M059J (cell line): ENCODE measurements at places on chromosomes 4 and X.

- peak; percentile 11 for DNase-seq
These were observed 116.4 kb downstream of the AFF1 start for GRCh38 chr4:87051121-87051713.

GRCh38 chr4:122914292-122914904, 8.0 kb downstream of the NUDT6 start:
- DNase-seq = peak; percentile 35

DNA sequence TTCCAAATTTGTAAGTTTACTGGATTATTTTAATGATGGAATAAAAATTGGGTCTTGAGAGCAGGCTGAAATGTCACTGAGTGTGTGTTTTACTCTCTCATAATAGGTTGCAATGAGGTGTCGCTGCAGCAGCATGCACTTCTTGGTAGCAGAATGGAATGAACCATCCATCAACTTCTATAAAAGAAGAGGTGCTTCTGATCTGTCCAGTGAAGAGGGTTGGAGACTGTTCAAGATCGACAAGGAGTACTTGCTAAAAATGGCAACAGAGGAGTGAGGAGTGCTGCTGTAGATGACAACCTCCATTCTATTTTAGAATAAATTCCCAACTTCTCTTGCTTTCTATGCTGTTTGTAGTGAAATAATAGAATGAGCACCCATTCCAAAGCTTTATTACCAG, 2.6 kb downstream of the SAT1 start:
- DNase-seq = peak; percentile 38

- DNase-seq = no peak
These were observed 160.0 kb downstream of the STIM2 start for GRCh38 chr4:27020603-27021002.

DNA sequence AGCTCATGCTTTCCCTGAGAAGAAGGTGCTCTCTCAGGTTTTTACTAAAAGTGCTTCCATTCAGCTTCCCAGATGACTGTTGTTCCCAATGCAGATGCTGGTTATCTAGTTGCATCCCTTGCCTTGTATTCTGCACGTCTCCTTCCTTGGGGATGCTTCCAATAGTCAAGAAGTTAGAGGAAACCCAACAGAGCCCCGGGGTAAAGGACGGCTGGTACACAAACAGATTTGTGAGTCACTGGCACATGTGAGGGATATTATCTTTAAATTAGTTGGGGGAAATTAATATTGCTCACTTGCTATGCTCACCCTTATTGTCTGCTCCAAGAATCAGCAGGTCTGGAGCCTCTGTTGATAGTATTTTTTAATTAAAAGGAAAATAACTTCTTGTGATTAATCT, 465.2 kb upstream of the BOD1L1 start:
- peak; percentile 12 for DNase-seq

DNA sequence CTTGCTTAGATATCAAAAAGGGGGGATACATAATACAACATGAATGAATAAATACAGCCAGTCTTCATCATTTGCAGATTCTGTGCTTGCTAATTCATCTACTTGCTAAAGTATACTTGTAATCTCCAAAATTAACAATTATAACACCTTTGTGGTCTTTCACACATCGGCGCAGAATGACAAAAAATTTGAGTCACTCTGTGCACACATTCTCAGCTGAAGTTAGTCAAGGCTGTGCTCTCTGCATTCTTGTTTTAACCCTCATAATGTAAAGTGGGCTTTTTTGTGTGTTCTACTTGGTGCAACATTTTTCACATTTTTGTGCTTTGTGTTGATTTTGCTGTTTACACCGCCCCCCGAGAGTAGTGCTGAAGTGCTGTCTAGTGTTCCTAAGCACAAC, 65.8 kb upstream of the GPRIN3 start:
- no peak for DNase-seq

DNA sequence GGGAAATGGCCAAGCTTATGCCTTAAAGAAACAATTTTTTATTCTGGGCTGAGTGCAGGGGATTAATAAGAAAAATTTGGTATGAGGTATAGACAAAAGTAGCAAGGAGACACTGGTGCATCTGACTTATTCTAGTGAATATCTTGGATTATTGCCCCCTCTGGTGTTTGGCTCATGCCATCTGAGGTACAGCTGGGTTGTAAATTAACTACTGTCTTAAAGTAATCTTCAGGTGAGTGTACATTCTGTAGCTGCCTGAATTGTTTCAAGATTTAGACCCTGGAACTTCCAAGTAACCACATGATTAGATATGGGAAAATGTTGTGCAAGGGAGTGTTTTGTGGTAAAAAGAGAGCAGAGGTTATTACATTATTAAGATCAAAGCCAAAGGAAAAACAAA, 988.7 kb downstream of the FAM133A start:
- no peak for DNase-seq

DNA sequence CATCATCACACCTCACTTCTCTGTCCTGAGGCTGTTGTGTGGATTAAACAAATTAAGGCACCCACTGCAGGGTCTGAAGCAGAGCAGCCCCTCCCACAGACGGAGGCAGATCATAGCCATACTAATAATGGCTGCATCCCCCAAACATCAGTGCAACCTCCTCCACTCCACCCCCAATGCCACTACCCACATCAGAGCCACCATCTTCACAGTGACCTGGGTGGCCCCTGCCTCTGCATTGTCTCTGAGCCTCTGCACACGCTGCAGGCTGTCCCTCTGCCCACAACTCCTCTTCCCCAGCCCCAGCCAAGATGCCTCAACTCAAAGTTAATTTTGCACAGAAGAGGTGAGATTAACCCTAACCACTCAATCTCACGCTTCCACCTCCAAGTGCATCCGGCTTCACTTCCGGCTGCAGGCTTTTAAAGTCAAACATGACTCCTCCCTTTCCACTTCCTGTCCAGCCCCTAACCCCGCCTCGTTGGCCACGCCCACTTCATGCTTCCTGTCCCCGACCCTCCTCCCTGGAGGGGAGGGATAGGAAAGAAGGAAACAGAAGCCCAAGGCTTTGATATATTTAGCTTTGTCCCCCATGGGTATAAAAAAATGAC, 22.7 kb downstream of the JAKMIP1 start:
- no peak for DNase-seq

- DNase-seq = no peak
These were observed 44.9 kb upstream of the NDST4 start for GRCh38 chr4:115158296-115158695.

- no peak for DNase-seq
These were observed 615.4 kb downstream of the MID1IP1 start for GRCh38 chrX:39416547-39417260.
